ENCODE measurements at places on chromosomes 1 and 21.

DNA sequence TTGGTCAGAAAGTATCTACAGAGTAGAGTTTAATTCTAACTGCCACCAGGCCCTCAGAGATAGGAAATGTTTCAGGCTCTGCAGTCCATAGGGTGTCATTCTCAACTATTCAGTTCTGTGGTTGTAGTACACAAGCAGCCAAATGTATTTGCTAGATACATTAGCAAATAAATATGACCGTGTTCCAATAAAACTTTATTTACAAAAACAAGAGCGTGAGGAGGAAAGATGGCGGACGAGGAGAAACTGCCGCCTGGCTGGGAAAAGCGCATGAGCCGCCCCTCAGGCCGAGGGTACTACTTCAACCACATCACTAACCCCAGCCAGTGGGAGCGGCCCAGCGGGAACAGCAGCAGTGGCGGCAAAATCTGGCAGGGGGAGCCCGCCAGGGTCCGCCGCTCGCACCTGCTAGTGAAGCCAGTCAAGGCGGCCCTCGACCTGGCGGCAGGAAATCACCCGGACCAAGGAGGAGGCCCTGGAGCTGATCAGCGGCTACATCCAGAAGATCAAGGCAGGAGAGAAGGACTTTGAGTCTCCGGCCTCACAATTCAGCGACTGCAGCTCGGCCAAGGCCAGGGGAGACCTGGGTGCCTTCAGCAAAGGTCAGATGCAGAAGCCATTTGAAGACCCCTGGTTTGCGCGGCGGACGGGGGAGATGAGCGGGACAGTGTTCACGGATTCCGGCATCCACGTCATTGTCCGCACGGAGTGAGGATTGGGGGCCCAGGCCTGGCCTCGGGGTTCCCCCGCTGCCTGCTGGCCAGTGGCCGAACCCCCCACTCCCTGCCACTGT lies 286.1 kb downstream of the LRRC40 start:
- DNase-seq: no peak
- no peaks in the 10 kb centered on the region for H3K27me3 ChIP-seq
- no peak overlapping the region for H3K27ac ChIP-seq
- H3K4me3 ChIP-seq: no peak overlapping the region
- H3K4me1 ChIP-seq: no peaks in the 10 kb centered on the region
- H3K36me3 ChIP-seq: no peaks in the 10 kb centered on the region

GRCh38 chr1:243842978-243843511 lies 7.0 kb downstream of the AKT3 start:
- H3K27me3 ChIP-seq: no peaks in the 10 kb centered on the region
- H3K27ac ChIP-seq: peak overlapping the region; percentile 52
- no peak for DNase-seq
- no peak overlapping the region for H3K4me3 ChIP-seq

- peak; percentile 1 for DNase-seq
- H3K4me1 ChIP-seq: peaks cover 25% of the 10 kb centered on the region
Measured at GRCh38 chr1:47842228-47842919, 154.8 kb downstream of the TRABD2B start.

DNA sequence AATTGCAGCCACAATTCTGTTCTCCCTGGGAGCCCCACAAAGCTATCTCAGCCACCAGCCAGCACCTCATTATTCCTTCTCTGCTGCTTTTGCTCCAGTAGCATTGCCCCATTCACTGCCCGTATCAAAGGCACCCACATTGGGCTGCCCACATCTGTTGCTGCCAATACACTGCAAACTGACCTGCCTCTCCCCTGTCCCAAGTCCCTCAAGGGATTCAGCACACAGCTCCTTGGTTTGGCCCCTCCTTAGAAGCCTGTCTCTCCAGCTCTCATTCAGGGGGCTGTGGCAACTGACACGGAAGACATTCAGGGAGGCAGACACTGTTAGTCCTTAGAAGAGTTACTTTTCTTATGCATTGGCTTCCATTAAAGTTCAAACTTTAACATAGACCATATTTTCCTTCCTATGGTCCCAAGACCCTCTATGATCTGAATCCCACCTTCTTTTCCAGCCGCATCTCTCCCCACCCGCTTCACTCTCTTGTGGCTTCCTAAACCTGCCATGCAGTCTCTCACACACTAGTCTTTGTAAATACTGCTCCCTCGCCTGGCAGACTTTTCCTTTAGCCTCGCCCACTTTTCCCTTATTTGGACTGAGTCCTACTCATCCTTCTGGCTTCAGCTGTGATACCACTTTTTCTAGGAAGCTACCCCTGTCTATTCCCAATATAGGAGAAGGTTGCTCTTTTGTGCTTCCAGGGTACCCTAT lies 19.3 kb upstream of the KLHDC8A start:
- no peak overlapping the region for H3K4me3 ChIP-seq
- peaks cover 10% of the 10 kb centered on the region for H3K27me3 ChIP-seq
- peaks cover 11% of the 10 kb centered on the region for H3K4me1 ChIP-seq
- no peaks in the 10 kb centered on the region for H3K36me3 ChIP-seq

- peak overlapping the region; percentile 58 for H3K27ac ChIP-seq
- DNase-seq: no peak
- no peaks in the 10 kb centered on the region for H3K27me3 ChIP-seq
- no peak overlapping the region for H3K4me3 ChIP-seq
- H3K36me3 ChIP-seq: no peaks in the 10 kb centered on the region
Measured at GRCh38 chr1:43835082-43836021, 98.2 kb upstream of the ARTN start.

DNA sequence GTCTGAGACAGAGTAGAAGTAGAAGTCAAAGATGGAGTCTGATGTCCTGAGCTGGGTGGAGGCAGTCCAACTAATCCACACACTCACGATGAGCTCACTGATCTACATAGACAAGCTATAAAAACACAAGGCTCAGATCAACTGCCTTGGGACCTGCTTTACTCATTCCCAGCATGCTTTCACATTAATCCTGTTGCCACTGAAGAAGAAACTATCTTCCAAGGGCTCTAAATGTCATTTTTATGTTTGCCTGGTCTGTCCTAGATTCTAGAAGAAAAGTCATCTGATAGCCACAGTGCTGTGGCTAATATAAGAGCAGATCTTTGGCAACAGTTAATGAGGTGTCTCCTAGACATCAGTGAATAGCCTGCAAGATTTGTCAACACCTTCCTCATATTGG lies 522.7 kb downstream of the NUF2 start:
- H3K4me3 ChIP-seq: no peak overlapping the region
- H3K36me3 ChIP-seq: no peaks in the 10 kb centered on the region
- no peaks in the 10 kb centered on the region for H3K27me3 ChIP-seq
- no peak for DNase-seq
- no peak overlapping the region for H3K27ac ChIP-seq

- H3K27me3 ChIP-seq: no peaks in the 10 kb centered on the region
- no peaks in the 10 kb centered on the region for H3K36me3 ChIP-seq
- peak overlapping the region; percentile 69 for H3K4me3 ChIP-seq
- H3K27ac ChIP-seq: peak overlapping the region; percentile 87
Measured at GRCh38 chr1:160030657-160031364, 979 bp downstream of the PIGM start.

DNA sequence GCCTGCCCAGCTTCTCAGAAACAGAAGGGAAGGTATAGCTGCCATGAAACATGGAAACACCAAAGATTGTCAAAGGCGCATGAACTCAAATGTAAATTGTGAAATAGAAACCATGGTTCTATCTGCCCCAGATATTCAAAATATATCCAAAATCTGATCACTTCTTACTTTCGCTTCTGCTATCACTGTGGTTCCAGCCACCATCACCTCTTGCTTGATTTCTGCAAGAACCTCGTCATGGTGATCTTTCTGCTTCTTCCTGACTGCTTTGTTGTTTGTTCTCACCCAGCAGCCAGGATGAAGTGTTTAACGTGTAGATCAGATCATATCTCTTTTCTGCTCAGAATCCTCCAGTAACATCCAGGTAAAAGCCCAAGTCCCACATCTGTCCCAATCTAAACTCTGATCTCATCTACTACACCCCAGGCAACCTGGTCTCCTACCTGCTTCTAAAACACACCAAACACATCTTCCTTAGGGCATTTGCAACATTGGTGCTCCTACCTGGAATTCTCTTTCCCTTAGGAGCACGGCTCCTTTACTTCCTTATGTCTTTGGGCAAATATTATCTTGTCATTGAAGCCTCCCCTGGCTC lies 10.5 kb upstream of the LMO4 start:
- no peaks in the 10 kb centered on the region for H3K4me1 ChIP-seq
- DNase-seq: no peak
- H3K4me3 ChIP-seq: no peak overlapping the region
- H3K27me3 ChIP-seq: no peaks in the 10 kb centered on the region
- H3K27ac ChIP-seq: no peak overlapping the region
- no peaks in the 10 kb centered on the region for H3K36me3 ChIP-seq

DNA sequence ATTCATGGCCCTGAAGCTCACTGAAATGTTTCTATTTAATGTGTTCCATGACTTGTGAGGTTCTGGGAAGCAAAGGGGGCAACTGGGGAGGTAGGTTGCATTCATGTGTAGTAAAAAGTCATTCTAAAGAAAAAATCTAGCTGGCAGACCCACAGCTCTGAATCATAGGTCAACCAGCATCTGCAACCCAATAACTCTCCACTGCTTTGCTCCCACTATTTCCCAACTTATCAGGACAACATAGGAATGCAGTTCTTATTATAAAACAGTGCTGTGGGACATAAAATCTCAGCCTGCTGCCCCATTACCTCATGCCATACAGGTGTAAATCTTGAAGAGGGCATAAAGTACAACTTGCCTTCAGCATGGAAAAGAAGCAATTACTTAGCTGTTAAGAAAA lies 576.1 kb upstream of the PTBP2 start:
- no peak overlapping the region for H3K4me3 ChIP-seq
- DNase-seq: no peak
- H3K27ac ChIP-seq: no peak overlapping the region
- no peaks in the 10 kb centered on the region for H3K36me3 ChIP-seq

- no peaks in the 10 kb centered on the region for H3K27me3 ChIP-seq
- no peak overlapping the region for H3K27ac ChIP-seq
- no peak overlapping the region for H3K4me3 ChIP-seq
- DNase-seq: no peak
Measured at GRCh38 chr1:154788886-154789285, 81.2 kb downstream of the KCNN3 start.

GRCh38 chr1:153465811-153466636 lies 5.6 kb upstream of the S100A7 start:
- peaks cover 3% of the 10 kb centered on the region for H3K27me3 ChIP-seq
- peak; percentile 47 for DNase-seq
- H3K4me1 ChIP-seq: no peaks in the 10 kb centered on the region
- H3K36me3 ChIP-seq: no peaks in the 10 kb centered on the region

DNA sequence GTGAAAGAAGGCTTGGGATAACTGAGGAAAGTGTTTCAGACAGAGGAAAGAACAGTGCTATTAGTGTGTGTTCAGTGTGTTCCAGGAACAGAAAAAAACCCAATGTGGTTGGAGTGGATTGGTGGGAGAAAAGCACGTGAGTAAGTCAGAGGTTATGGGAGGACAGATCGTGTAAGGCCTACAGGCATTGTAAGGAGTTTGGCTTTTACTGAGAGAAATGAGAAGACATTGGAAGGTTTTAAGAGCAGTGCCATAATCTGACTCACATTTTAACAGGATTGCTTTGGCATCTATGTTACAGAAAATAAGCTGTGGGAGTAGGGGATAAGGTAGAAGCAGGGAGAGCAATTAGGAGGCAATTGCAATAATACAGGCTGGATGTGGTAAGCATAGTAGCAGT lies 4.8 kb downstream of the ARPC5 start:
- peak overlapping the region; percentile 97 for H3K27ac ChIP-seq
- no peak overlapping the region for H3K4me3 ChIP-seq
- H3K4me1 ChIP-seq: peaks cover 61% of the 10 kb centered on the region
- H3K36me3 ChIP-seq: no peaks in the 10 kb centered on the region

GRCh38 chr1:186864296-186864695 lies 35.5 kb downstream of the PLA2G4A start:
- no peak overlapping the region for H3K27ac ChIP-seq
- H3K4me1 ChIP-seq: peaks cover under 1% of the 10 kb centered on the region
- no peak for DNase-seq
- H3K4me3 ChIP-seq: no peak overlapping the region

- H3K4me3 ChIP-seq: no peak overlapping the region
- DNase-seq: peak; percentile 13
- H3K27ac ChIP-seq: peak overlapping the region; percentile 46
- no peaks in the 10 kb centered on the region for H3K36me3 ChIP-seq
- H3K27me3 ChIP-seq: no peaks in the 10 kb centered on the region
- H3K4me1 ChIP-seq: no peaks in the 10 kb centered on the region
Measured at GRCh38 chr1:28860332-28861073, 48.5 kb downstream of the OPRD1 start.

GRCh38 chr1:77847621-77848080 lies 40.8 kb upstream of the NEXN start:
- DNase-seq: no peak
- no peaks in the 10 kb centered on the region for H3K4me1 ChIP-seq
- H3K27ac ChIP-seq: no peak overlapping the region
- H3K4me3 ChIP-seq: no peak overlapping the region

- no peak overlapping the region for H3K4me3 ChIP-seq
- no peaks in the 10 kb centered on the region for H3K27me3 ChIP-seq
- H3K4me1 ChIP-seq: peaks cover 92% of the 10 kb centered on the region
- peak overlapping the region; percentile 91 for H3K27ac ChIP-seq
- DNase-seq: peak; percentile 47
Measured at GRCh38 chr1:234533034-234533891, 54.3 kb upstream of the TARBP1 start.

GRCh38 chr1:230153641-230154296 lies 86.7 kb downstream of the GALNT2 start:
- no peak for DNase-seq
- peaks cover 29% of the 10 kb centered on the region for H3K4me1 ChIP-seq
- H3K27ac ChIP-seq: peak overlapping the region; percentile 39
- no peak overlapping the region for H3K4me3 ChIP-seq

DNA sequence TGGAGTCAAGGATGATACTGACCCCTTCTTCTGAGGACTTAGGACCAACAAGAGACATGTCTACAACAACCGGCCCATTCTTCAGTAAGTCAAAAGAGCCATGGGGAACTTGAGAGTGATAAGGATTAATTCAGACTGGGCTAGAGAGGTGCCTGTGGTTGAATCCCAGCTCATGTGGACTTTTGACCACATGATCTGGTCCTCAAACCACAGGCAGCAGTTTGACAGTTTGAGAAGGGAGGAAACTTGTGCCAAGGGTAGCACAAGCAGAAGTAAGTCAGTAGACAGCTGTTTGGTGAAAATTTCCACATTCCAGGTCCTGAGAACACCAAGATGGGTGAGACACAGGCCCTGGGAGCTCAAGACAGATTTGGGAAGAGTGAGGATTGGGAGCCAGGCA lies 19.8 kb downstream of the SH3BP5L start:
- peak overlapping the region; percentile 68 for H3K27ac ChIP-seq
- DNase-seq: no peak
- H3K4me3 ChIP-seq: no peak overlapping the region

DNA sequence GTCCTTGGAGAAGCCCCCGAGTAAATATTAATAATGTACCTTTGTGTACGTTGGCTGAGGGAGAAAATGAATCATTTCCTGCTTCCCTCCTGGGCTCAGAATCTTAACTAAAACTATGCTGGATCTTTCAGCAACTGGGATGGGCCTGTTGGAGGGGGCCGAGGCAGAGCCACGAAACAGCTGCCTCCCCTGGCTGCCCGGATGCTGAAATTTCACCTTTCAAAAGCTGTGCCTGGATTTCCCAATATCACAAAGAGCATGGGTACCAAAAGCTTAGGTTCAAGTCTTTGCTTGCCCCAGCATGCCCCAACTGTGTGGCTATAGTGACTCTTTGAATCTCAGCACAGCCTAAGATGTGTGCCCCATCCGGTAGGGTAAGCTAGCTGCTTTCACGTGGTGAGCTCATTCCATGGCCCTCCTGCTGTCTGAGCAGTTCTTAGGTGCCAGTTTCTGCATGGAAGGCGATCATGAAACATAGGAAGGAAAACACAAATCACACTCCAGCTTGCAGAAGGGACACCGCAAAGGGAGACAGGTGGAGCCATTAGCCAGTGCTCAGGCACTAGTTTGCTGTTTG lies 473.5 kb downstream of the PTPRU start:
- DNase-seq: no peak
- H3K36me3 ChIP-seq: no peaks in the 10 kb centered on the region
- no peaks in the 10 kb centered on the region for H3K4me1 ChIP-seq
- no peak overlapping the region for H3K4me3 ChIP-seq
- H3K27me3 ChIP-seq: peaks cover 9% of the 10 kb centered on the region
